GM06990 (cell line): ENCODE measurements at places on chromosomes 13 and 19.

DNA sequence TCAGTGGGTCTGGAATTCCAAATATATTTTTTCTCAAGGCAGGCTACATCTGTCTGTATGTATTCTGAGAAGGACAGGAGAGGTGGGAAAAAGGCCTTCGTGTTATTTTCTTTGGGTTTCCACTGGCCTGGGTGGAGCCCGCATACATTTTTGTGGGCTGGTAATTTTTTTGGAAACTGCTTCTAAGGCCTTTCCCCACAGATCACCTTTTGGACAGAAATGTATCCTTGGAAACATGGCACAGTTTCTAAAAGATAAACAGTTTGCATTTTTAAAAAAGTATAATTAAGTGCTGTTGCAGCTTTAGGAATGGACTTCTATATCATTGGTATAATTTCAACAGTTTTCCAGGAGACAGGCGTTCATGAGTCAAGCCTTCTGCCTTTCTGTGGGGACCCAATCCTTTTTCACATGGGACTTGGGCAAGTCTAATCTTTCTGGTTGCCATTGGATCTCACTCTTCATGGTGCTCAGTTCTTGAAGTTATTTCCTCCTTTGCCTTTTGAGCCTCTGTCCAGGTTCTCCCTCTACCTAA lies 8.9 kb downstream of the RFX2 start:
- no peak for DNase-seq

DNA sequence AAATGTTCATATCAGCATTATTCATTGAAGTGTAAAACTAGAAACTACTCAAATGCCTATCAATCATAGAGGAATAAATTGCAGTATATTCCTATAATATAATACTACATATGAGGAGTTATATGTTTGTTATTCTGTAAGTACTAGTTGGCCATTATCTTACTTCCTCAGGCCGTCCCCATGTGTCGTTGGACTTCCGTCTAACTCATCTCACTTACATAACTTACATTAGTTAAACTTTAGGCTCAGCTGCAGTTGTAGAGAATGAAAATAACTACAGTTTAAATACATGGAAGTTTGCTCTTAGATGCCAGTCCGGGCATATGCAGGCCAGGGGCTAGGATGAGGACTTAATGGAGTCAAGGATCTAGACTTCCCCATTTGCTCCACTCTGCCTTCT lies 8.6 kb upstream of the EPSTI1 start:
- DNase-seq: no peak

DNA sequence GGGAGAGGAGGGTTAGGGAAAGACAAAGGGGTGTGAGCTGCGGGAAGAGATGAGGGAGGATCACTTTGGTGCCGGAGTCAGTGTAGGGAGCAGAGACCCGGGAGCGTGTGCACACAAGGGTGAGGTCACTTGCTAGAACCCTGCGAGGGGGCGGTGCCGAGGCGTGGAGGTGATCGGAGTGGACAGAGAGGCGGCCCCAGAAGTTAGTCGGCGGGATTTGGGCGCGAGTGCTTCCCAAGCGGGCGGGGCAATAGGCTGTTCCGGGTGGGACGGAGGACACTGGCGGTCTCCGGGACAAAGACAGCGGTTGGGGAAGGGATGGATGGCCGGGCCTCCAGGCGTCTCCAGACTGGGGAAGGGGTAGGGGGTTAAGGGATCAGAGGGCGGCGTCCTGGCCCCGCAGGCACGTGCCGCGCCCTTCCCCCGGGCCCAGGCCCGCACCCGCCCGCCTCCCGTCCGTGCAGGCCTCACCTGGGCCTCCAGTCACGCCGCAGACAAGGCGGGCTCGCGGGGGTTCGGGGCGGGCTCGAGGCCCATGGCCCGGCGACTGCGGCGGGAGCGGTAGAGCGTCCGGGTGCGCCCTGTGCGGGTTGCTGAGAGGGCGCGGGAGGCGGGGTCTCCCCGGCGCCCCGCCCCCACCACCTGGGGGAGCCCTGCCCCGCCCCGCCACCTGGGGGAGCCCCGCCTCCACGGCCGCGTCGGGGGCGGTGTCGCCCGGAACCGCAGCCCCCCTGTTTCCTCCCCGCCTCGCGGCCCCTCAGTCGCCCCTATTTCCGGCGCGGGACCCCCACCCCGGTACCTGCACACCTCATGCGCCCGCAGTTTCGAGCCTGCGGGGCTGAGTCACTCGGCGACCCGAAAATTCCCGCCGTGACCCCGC lies at the start of gene LPAR2:
Gene LPAR2 (minus strand): TSS at position 600 of the 880 bp plus-strand sequence. CDS start 945 bp downstream, outside the sequence.
- peak; percentile 80 for DNase-seq

- no peak for DNase-seq
Measured at GRCh38 chr19:38563475-38563874, 54.3 kb downstream of the MAP4K1 start.

DNA sequence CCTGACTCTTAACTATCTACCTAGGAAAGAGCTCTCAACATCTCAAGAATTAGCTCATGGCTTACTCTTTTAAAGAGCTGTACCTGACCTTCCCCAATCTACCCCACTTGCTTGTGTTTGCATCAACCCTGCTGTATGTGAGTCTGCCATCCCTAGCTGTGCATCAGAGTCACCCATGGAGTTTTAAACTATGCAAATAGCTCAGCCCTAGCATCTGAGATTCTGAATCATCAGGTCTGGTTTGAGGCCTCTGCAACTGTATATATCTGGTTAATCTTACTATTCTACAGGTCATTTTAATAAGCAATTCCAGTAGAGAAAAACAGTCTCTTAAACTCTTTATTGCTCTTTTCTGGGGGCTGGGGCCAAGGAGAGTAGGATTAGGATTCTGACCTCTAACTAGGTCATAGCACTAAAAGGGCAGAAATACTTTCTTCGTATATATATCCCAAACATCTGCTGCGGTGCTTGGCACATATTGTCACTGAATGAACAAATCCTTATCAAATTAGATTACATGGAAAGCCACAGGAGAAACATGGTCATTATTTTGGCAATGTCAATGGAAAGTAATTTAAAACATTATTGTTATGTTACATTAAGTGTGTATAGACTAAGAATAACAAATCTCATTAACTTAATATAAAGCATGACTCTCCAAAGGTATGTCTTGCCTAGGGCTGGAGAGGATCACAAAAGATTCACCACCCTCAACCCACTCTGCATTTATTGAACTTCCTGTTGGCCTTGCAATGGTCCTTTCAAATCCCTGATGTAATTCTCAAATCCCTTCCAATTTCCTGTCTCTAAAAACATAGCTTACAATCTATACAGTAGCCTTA lies 232.2 kb downstream of the DACH1 start:
- DNase-seq: no peak

DNA sequence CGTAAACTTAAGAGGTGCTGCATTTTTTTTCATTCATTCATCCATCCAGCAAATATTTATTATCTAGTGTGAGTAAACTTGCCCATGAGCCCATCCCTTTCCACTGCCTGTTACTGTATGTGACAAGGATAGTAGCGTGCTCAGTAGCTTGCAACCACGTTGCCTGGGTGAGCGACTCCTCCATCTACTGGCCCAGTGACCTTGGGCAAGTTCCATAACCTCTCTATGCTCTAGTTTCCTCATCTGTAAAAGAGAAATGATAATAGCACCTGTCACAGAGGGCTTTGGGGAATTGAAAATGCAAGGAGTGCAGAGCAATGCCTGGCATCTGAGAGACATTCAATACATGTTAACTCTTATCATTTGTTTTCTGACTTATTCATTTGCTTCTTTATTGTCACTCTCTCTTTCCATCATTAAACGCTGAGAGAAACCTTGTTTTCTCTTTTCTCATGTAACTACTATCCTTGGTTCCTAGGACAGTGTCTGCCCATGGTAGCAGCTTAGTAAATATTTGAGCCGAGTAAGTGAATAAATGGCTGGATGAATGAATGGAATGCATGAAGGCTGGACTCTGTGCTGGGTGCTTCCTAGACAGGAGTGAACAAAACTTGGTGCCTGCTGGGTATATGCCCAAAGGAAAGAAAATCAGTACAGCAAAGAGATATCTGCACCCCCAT lies 19.9 kb downstream of the LRCH1 start:
- no peak for DNase-seq

DNA sequence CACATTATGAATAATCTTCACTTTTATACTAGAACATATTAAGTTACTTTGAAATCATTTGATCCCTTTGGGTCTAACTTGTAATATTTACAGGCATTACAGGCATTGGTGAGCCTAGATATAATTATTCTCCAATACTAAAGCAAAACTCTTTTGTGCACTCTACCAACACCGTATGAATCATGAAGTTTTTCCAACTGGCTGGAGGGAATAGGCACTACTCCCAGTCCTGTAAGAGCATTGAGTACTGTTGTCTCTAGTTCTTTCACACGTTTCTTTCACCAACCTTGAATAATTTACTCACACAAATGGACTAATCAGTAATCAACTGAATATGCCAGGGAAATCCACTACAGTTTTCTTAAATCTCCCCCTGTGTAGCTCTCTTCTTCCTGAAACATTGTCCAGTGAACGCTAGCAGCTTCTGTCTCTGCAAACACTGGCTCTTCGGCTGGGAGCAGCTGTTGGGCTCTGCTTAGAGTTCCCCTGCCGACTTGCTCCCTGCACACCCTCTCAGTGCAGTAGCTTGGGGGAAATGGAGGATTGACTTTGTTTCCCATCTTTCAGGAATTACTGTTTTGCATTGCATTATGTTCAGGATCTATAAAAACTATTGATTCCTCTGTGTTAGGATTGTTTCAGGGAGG lies 476.7 kb downstream of the RFC3 start:
- DNase-seq: no peak

DNA sequence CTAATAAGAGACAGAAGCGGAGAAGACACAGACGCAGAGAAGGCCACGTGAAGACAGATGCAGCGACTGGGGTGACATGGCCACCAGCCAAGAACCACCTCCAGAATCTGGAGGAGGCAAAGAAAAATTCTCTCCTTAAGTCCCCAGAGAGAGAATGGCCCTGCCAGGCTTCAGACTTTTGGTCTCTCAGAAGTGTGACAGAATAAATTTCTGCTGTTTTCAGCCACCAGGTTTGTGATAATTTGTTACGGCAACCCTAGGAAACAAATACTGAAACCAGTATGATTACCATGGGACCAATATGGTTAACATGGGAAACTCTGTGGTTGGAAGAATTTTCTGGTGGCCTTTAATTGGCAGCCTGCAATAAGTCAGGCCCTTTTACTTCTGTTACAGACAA lies 63.9 kb upstream of the DOCK9 start:
- DNase-seq: peak; percentile 61

DNA sequence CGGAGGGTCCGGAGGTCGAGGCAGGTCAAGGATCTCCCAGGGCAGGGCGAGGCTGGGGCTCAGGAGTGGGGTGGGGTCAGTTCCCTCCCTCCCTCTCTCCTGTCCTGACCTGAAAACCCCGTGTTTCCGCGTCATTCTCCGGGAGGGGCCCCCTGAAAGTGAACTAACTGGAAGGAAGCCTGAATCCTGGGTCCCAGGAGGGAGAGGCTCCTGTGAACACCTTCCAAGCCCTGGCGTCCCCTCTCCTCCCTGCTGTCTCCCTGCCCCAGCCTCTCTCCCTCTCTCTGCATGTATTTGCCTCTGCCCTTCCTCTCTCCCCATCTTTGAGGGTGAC lies 741 bp upstream of the CADM4 start:
- no peak for DNase-seq

DNA sequence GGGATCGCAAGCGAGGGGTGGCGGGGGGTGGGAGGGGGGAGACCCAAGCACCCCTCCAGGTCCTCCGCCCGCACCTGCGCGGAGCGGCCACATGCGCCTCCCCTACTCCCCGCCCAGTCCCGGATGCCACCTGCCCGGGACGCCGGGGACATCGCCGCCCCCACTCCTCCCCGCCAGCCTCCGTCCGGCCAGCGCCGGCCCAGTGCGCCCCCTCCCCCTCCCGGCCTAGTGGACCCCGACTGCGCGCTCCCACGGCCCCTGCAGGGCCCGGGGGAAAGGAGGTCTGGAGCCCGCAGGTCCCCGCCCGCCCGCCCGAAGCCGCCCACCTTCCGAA lies 263 bp downstream of the RHPN2 start:
- peak; percentile 42 for DNase-seq

DNA sequence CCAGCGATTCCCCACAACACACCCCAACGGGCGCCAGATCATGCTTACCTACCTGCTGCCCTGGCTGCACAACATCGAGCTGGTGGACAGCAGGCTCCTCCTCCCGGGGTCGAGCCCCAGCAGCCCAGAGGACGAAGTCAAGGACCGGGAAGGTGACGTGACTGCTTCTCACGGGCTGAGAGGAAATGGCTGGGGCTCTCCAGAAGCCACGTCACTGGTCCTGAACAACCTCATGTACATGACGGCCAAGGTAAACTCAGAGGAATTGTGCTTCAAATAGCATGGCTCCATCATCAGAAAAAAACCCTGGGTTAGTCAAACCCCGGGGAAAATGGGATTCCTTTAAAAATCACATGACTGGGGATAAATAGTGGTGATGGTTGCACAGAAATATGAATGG lies 106.3 kb downstream of the ZAR1L start:
- no peak for DNase-seq

DNA sequence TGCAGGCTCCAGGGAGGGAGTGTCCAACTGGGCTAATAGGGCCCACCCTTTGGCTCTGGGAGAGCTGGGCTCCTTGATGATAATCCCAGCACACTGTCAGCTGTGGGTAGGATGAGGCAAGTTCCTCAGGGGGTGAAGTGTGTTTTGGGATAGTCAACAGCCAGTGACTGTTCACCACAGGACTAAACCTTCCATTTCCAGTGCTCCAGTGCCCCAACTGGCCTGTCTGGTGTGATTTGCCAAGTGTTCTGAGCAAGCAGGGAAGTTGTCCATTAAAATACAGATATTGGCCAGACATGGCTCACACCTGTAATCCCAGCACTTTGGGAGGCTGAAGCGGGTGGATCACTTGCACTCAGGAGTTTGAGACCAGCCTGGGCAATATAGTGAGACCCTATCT lies 150.9 kb downstream of the TM9SF2 start:
- DNase-seq: no peak

- no peak for DNase-seq
Measured at GRCh38 chr19:51140441-51140840, 1.7 kb upstream of the SIGLEC7 start.

GRCh38 chr19:58559275-58560006 lies 1.0 kb upstream of the UBE2M start:
- peak; percentile 88 for DNase-seq

DNA sequence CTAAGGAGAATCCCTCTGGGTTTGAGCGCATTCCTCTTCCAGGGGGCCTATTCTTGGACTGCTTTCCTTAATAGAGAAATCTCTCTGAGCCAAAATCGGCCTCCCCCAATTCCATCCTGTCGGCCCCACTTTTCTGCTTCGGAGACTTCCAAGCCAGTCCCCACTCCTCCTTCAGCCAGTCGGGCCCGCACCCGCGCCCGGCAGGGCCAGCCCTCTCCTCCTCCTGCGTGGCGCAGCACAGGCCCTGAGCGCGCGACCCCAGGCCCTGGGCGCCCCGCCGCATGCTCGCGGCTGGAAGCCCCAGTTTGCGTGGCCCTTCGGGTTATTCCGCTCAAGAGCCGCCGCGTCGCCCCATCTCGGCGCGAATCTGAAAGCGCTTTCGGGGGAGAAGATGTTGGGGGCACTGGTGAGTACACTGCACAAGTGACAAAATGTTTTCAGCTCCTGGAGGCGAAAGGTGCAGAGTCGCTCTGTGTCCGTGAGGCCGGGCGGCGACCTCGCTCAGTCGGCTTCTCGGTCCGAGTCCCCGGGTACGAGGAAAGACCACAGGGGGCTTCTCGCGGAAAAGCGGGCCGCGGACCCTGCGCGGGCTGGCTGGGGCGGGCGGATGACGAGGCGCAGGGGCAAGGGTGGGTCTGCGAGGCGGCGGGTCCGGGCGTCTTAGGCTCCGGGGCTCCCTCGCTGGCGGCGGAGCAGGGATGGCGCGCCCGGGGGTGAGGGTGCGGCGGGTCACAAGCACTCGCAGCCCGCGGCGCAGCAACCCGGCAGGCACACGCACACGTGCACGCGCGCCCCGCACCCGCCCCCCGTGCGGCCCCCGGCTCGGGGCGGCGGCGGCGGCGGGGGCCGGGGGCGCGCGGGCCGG lies at the start of gene IL17D:
Gene IL17D (plus strand): TSS at position 785 of the 865 bp plus-strand sequence. CDS start 303 bp downstream, outside the sequence.
- DNase-seq: peak; percentile 69

- no peak for DNase-seq
Measured at GRCh38 chr19:5952193-5953029, 25.5 kb downstream of the RANBP3 start.
